ENCODE measurements at places on chromosomes 7 and 10. TPM values are rescaled to one million over a fixed set of nuclear protein-coding genes. Genes with fewer than 3 reads are reported as not detected.

Gene AHR
- polyA plus RNA-seq = 33.0 TPM

Gene GUSB
- 60.2 TPM for polyA plus RNA-seq

DNA sequence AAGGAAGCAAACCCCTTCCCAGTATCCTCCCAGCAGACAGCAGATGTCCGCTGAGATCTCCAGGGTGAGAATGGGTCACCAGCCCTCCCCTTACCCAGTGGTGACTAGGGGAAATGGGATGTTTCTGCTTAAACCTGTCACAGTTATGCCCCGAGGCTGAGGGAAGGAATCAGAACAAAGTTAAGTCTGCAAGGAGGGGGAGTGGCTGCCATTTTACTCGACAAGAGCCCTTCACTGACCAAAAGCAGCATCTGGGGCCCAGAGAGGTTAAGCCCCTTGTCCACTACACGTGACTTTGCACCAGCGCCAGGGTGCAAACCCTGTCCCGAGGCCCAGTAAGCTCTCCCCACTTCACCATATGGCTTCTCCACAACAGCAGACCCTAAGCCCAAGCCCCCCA is 4.6 kb upstream of the NANOS1 start:
- DNase-seq = no peak

GRCh38 chr7:67857698-67858097 is 861.1 kb downstream of the TYW1 start:
- no peak for DNase-seq

GRCh38 chr7:132810561-132810960 is 234.3 kb upstream of the PLXNA4 start:
- DNase-seq = no peak
